ENCODE measurements at places on chromosomes 13 and 19. TPM values are rescaled to one million over a fixed set of nuclear protein-coding genes. Genes with fewer than 3 reads are reported as not detected.

MARCHF2 gene
- polyA plus RNA-seq: 13.9 TPM

TLE6 gene
- 11.4 TPM for polyA plus RNA-seq

SIGLEC8 gene
- polyA plus RNA-seq: 0.07 TPM

SIX5 gene
- 33.5 TPM for polyA plus RNA-seq

ZFP14 gene
- 11.4 TPM for polyA plus RNA-seq

TMEM150B gene
- 1.7 TPM for polyA plus RNA-seq

FUT1 gene
- 3.8 TPM for polyA plus RNA-seq

NXNL1 gene
- polyA plus RNA-seq: not detected

C3 gene
- 22.3 TPM for polyA plus RNA-seq

ZNF578 gene
- 8.6 TPM for polyA plus RNA-seq

ZNF625 gene
- polyA plus RNA-seq: 10.4 TPM

SOX21 gene
- polyA plus RNA-seq: 0.26 TPM

KLK12 gene
- polyA plus RNA-seq: not detected

PLIN3 gene
- polyA plus RNA-seq: 57.5 TPM

RFPL4A gene
- polyA plus RNA-seq: not detected

PLPPR3 gene
- 12.7 TPM for polyA plus RNA-seq

WBP4 gene
- 24.3 TPM for polyA plus RNA-seq

ZNF665 gene
- polyA plus RNA-seq: 9.1 TPM

HSD17B14 gene
- 35.8 TPM for polyA plus RNA-seq

IL27RA gene
- polyA plus RNA-seq: 7.6 TPM

CATSPERD gene
- polyA plus RNA-seq: not detected

TUBA3C gene
- not detected for polyA plus RNA-seq

IZUMO2 gene
- polyA plus RNA-seq: 0.23 TPM

NALCN gene
- polyA plus RNA-seq: 2.0 TPM

VAV1 gene
- 2.3 TPM for polyA plus RNA-seq

ZNF888 gene
- 12.6 TPM for polyA plus RNA-seq

HNRNPA1L2 gene
- polyA plus RNA-seq: 20.1 TPM

ZNF229 gene
- polyA plus RNA-seq: 14.5 TPM

ZNF626 gene
- polyA plus RNA-seq: 25.6 TPM

EBI3 gene
- polyA plus RNA-seq: 0.55 TPM

KLK4 gene
- polyA plus RNA-seq: not detected

PSG4 gene
- polyA plus RNA-seq: not detected

IGFL3 gene
- not detected for polyA plus RNA-seq

CACNG8 gene
- 0.16 TPM for polyA plus RNA-seq

ZNF69 gene
- 32.2 TPM for polyA plus RNA-seq

ENOX1 gene
- polyA plus RNA-seq: 12.0 TPM

IFNL1 gene
- not detected for polyA plus RNA-seq

GIPR gene
- polyA plus RNA-seq: 1.8 TPM

LGALS14 gene
- not detected for polyA plus RNA-seq

ZNF600 gene
- 12.7 TPM for polyA plus RNA-seq

PSG7 gene
- not detected for polyA plus RNA-seq

FUT3 gene
- 0.45 TPM for polyA plus RNA-seq

NFKBIB gene
- polyA plus RNA-seq: 8.2 TPM

KLK15 gene
- not detected for polyA plus RNA-seq
